ENCODE measurements at places on chromosomes 5 and 9.

DNA sequence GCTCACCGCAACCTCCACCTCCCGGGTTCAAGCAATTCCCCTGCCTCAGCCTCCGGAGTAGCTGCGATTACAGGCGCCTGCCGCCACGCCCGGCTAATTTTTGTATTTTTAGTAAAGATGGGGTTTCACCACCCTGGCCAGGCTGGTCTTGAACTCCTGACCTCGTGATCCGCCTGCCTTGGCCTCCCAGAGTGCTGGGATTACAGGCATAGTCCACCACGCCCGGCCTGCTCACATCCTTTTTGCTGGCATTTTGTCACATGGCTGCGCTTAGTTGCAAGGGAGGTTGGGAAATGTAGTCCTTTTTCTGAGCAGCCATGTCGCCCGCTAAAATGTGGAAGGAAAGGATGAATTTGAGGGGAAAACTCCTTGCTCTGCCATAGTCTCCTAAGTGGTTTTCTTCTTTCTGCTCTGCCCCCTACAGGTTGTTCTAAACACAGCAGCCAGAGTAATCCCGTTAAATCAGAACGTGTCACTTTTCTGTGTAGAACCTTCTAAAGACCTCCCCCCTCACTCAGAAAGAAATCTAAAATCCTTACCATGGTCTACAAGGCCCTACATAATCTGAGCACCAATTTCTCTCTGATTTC lies 57.8 kb upstream of the HSPA9 start:
- no peak for DNase-seq

- DNase-seq: no peak
These were observed 314.7 kb downstream of the PRR16 start for GRCh38 chr5:120778491-120779484.

- no peak for DNase-seq
These were observed 23.3 kb upstream of the STOM start for GRCh38 chr9:121393318-121393717.

DNA sequence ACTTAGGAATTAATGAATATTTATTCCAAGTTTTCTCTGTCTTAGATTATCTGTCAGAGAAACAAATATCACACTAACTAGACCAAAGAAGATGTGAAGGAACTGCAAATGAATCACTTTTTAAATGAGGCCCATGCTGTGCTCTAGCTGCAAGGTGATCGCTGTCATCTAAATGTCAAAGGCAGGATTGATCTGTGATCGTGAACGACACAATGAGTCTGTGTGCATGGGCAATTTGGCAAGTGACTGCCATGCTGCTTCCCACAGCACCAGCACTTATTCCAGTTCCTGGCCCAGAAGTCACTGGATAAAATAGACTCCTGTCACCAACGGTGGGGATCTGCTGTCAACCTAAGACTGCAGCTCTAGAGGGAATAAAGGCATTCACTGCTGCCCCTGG lies 141.2 kb downstream of the TRIM36 start:
- DNase-seq: no peak

GRCh38 chr5:135718151-135718550 lies 116.3 kb upstream of the SLC25A48 start:
- no peak for DNase-seq

- DNase-seq: no peak
These were observed 11.1 kb upstream of the DMXL1 start for GRCh38 chr5:119059740-119060255.

- DNase-seq: no peak
These were observed 131.0 kb upstream of the CCNG1 start for GRCh38 chr5:163306421-163306820.

DNA sequence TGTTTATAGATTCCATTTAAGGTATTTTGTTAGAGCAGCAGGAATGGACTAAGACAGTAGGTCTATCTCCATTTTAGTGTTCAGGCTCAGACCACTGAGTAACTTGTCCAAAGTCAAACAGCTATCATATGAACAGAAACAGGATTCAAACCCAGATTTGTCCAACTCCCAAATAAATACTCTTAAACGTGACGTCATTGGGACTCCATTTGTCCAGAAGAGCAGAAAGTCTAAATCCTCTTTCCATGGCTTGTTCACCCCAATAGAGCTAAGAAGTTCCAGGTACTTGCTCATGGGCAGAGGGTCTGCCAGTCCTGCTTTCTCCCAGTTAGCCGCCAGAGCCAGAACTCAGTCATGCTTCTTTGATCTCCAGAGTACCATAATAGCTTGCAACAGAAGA lies 16.3 kb upstream of the VLDLR start:
- DNase-seq: no peak

GRCh38 chr5:55897206-55897894 lies 46.2 kb downstream of the IL31RA start:
- no peak for DNase-seq

DNA sequence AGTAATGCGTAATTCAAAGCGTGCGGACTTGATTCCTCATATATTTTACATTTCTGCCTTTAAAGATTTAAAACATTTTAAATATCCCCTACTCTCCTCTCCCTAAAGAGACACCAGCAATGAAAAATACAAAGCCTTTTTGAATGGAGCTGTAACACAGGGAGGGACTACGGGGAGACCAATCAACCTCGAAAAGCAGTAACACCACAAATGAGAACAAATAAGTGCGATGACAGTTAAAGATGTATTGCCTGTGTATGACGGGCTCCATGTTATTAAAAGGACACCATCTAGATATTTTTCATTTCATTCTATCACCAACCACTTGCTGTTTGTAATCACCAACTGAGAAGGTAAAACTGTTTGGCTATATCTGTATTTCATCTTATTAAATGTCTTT lies 230.3 kb upstream of the TBCA start:
- DNase-seq: no peak

- DNase-seq: no peak
These were observed 229.5 kb downstream of the ARL15 start for GRCh38 chr5:54080831-54081230.

DNA sequence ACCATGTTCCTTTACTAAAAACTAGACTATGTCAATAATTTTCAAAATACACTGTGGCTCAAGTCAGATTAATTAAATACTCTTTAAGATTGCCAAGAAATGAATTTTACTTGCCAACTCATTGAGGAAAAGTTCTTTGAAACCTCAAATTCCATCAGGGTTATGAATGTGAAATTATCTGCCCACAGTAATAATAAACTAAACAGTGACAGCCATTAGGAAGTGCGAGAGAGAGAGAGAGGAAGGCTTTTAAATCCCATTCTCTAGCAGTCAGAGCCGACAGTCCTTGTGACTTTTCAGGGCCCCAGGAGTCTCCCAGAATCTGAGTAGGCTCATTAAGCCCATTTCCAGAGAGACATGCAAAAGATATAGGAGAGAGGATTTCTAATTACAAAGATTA lies 236.1 kb downstream of the MARCHF11 start:
- DNase-seq: no peak

GRCh38 chr9:97364769-97365490 lies 47.0 kb upstream of the TDRD7 start:
- no peak for DNase-seq

GRCh38 chr5:2562036-2562435 lies 189.4 kb downstream of the IRX2 start:
- no peak for DNase-seq

All from stimulated activated CD8-positive, alpha-beta memory T cell treated with anti-CD3 and anti-CD28 coated beads, Interleukin-4, amount 100 ng/mL, for 1 hour (primary cell).